ENCODE measurements at places on chromosomes 4 and X. TPM values are rescaled to one million over a fixed set of nuclear protein-coding genes. Genes with fewer than 3 reads are reported as not detected.

GRCh38 chr4:7638489-7638888 lies 203.8 kb upstream of the PSAPL1 start:
- DNase-seq, result no peak

Gene SH3D19
- polyA plus RNA-seq, result 35.2 TPM

GRCh38 chr4:108110450-108110849 lies 58.3 kb downstream of the LEF1 start:
- no peak for DNase-seq

- peak; percentile 19 for DNase-seq
Measured at GRCh38 chr4:145154573-145154972, 25.8 kb downstream of the OTUD4 start.

Gene RNF175
- 7.3 TPM for polyA plus RNA-seq

Gene SLC16A2
- polyA plus RNA-seq, result 30.5 TPM

DNA sequence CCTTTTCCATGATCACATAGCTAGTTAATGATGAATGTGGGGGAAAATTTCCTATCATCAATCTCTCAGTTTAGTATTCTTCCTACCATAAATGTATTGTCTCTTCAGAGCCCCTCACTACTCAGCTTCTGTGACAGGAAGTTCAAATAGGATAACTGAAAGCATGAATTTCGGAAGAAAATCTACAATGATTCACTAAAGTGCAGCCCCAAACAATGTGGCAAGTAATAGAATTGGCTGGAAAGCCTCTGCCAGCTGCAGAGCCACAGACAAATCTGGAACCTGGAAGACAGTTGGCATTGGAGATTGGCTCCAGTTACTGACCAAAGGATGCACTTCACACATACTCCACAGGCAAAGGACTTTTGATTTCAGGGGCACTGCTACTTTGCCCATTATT lies 35.2 kb downstream of the EGF start:
- DNase-seq, result no peak

Gene SH2D1A
- 0.22 TPM for polyA plus RNA-seq

Gene LPAR4
- 18.4 TPM for polyA plus RNA-seq

Gene SMARCA1
- polyA plus RNA-seq, result 125 TPM

DNA sequence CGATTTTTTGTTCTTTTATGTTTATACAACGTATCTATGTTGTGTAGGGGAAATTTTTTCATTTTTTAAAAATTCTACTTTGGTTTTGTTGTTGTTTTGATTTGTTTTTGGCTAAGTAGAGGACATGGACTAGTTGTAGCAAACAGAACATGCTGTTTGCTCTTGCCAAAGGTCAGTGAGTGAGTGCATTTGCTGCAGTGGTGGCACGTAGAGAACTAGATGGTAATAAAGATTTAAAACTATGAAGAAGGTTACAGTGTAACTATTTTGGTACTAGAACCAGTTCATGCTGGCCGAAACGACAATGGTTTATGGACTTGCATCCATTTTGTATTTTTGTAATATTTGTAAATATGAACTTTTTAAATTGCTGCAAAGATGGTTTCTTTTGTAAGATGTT lies 1.9 kb upstream of the SCML1 start:
- no peak for DNase-seq

- DNase-seq, result no peak
Measured at GRCh38 chr4:137528673-137529072, 3.6 kb downstream of the PCDH18 start.

DNA sequence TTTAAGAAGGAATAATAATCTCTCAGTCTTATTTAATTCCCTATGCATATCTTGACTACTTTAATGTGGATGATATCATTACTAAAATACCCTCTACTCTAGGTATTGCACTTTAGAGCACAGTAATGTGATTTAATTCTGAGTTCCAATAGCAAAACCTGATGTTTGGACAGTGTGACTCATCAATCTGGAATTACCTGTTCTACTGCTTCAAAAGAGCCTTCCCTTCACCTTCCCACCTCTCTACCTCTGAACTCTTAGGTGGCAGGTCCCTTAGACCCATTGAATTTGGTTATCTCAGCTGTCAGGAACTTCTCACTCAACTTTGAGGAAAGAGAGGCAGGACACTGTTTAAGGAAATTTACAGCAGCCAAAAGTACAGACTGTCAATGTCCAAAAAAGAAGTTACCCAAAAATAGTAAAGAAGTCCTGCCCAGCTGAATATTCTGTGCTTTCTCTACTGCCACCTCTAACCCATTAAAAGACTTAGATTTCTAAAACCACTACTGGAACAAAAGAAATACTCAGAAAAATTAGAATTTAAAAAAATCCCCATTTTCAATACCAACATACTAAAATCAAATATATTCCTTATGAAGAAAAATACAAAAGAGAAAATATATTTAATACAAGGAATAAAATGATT lies 123.1 kb upstream of the GPM6A start:
- DNase-seq, result no peak

DNA sequence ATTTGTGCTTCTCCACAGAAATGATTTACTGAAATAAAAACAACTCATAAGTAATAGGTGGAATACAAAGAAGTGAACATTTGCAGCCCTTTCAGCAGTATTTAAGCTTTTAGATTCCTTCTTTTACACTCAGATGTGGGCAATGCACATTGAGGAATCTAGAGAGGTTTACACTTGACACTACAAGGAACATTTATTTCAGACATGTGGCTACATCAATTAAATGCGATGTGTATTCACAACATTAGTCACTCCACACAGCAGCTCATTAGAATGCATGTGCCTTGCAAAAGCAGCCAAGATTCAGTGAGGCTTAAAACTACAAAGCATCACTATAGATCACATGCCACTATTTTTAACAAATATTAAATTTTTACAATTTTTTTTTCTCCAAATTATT lies 480.7 kb downstream of the INPP4B start:
- no peak for DNase-seq

DNA sequence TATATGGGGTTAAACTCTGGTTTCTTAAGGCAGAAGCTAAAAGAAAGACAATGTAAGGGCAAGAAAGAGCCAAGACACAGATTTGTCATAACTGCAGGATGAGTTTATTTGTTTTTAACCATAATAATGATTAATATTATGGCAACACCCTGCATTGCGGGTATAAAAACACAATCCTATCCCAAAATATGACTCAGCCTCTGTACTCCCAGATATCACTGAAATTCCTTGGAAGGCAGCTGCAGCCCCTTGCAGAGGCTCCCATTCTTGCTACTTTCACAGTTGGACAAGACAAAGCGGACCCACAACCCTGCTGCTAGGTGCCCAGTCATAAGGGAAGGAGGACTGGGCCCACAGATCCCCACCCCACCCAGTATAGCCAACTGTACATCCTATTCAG lies 20.4 kb upstream of the FGF16 start:
- no peak for DNase-seq

DNA sequence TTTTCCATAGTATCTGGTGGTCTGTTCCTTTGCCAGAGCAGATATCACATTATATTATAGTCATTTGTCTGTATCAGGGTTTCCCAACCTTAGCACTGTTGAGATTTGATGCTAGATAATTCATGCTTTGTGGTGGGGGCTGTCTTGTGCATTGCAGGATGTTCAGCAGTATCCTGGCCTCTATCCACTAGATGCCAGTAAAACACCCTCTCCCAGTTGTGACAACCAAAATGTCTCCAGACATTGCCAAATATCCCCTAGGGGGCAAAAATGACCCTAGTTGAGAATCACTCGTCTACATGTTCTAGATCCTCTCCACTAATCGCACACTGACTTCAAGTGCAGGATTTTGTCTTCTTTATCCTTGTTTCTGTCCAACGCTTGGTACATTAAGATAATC lies 160.8 kb downstream of the FANCB start:
- DNase-seq, result no peak

- DNase-seq, result no peak
Measured at GRCh38 chrX:150845091-150845490, 53.4 kb downstream of the CD99L2 start.

Gene SHROOM4
- polyA plus RNA-seq, result 22.0 TPM

Gene OTUD6A
- not detected for polyA plus RNA-seq

- DNase-seq, result no peak
Measured at GRCh38 chrX:37580080-37580479, 8.6 kb downstream of the LANCL3 start.

- no peak for DNase-seq
Measured at GRCh38 chr4:86242677-86243076, 117.2 kb downstream of the MAPK10 start.

DNA sequence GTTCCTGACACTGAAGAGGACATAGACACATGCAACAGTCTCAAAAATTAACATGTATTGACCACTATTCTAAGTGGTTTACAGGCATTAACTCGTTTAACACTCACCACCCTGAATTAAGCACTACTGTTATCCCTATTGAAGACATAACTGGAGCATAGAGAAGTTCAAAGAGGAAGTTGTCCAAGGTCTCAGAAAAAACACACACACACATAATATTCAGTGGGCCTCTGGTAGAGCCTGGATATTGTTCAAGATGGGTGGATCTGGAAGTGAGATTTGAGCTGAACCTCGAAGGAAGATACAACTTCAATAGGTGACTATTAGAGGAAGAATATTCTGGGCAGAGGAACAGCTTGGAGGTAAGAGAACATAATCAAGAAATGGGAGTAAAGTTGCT lies 334.9 kb downstream of the HNRNPD start:
- DNase-seq, result no peak
